ENCODE measurements at places on chromosomes 11 and 22.

GRCh38 chr11:66002648-66003225, 434 bp downstream of the BANF1 start:
- DNase-seq = no peak

GRCh38 chr11:127491589-127491988, 491.0 kb upstream of the KIRREL3 start:
- no peak for DNase-seq

GRCh38 chr11:27991736-27992135, 116.2 kb downstream of the KIF18A start:
- DNase-seq = no peak

GRCh38 chr11:74288911-74289310, 22.5 kb downstream of the P4HA3 start:
- no peak for DNase-seq

- DNase-seq = no peak
These were observed 3.1 kb upstream of the TNNT3 start for GRCh38 chr11:1916132-1916985.

DNA sequence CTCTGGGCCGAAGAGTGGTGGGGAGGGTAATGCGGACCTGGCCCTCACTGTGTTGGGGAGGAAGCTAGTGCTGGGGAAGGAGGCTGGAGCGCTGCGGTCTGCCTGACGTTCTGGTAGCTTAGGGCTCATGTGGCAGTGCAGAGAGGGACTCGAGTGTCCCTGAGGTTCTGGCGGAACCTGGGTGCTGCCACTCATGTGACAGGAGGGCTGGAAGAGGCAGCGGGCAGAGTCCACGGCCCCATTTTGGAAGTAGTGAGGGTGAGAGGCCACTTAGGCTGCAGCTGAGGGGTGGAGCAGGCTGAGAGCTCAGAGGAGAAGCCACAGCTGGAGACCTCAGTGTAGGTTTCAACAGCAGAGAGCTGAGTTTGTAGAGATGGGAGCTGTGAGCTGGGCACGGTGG, 16.2 kb upstream of the TRMU start:
- DNase-seq = no peak

DNA sequence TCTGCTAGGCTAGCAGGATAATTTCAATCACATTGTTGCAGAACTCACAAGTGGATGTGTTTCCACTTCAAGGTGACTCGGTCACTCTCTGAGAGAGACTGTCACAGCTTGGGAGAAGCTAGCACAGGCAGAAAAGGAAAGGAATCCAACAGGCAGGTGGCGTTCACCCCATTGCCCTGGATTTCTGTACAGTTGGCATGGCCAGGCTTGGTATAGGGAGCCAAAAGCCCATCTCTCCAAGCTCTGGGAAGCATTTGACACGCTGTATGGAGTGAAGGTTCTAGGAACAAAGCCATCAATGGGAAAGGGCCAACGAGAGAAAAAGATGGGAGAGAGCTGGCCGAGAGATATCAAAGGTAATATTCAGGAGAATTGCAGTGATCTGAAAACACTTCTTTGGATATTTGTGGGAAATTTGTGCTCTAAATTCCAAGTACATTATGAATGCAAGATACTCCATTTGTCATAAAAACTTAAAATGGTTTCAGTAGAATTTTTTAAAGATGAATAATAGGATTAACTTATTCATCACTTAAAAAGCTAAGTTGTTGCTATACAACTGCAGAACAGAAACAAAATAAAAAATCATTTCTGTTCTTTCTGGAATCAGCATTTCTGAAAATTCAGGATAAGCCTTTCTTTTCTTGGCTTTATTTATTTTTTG, 223.5 kb upstream of the NTM start:
- DNase-seq = no peak

DNA sequence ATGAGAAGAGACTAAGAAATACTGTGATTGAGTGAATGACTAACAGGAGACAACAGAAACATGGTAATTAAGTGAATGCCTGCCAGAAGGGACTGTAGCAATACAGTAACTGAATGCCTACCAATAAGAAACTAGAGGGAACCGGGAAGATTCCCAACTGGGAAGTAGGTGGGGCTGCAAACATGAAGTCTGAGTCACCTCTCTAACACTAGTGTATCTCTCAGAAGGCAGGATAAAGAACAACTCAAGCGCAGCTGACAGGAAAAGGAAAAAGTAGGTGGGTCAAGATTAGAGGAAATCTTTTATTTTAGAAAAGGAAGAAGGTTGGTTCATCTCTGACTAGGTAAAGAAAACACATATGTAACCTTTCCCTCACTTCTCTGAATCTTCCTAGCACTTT, 14.0 kb downstream of the C11orf42 start:
- DNase-seq = no peak

GRCh38 chr11:121459413-121460017, 6.7 kb upstream of the SORL1-AS1 start:
- no peak for DNase-seq

- no peak for DNase-seq
These were observed 21.2 kb downstream of the TTC28 start for GRCh38 chr22:28658448-28658847.

DNA sequence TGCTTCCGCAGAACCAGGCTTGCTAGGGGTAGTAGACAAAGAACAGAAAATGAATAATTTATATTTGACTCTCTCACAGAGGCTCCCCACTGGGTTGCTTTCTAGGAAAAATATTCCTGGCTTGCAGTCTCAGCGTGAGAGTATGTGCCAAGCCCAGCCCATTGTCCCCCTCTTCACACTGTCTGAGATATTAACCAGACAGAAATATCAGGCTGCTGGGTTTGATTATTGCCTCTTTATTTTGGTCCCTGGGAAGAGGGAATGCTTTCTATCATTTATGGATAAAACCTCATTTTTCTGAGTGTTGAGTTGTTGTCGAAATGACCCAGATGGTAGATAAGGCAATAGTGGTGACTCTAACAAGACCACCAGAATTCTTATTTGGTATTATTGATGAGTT, 367.9 kb downstream of the METTL15 start:
- no peak for DNase-seq

- DNase-seq = no peak
These were observed 152.2 kb downstream of the ADAMTS15 start for GRCh38 chr11:130600616-130601015.

All from GM12864 (cell line).